ENCODE measurements at places on chromosomes 12 and 14.

DNA sequence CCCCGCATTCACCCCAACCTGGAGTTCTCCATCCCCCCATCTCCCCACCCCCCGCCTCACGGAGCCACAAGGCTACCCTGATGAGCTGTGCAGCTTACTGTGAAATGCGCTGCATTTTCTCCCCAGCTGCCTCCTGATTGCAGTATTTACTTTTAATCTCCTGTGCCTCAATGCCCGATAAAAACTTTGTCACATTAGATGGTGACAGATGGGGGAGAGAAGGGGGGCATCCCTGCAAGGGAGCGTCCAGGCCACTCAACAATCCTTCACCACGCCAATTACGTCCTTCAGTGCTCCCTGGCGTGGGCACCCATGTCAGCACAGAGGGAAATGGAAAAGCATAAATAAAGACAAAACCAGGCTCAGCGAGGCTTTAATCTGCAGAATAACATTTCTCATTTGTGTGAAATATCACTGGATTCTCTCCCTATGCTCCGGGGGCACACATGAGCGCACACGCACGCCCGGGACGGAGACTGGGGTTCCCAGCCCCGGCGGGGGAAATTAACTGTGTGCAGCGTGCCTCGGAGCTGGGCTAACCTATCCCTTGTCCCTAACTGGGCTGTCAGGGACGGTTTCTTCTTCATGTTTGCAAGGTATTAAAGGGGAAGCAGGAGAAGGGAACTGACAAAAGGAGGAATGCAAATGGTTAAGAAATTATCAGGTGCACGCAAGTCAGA lies 186.7 kb upstream of the VASH1 start:
- DNase-seq = no peak

DNA sequence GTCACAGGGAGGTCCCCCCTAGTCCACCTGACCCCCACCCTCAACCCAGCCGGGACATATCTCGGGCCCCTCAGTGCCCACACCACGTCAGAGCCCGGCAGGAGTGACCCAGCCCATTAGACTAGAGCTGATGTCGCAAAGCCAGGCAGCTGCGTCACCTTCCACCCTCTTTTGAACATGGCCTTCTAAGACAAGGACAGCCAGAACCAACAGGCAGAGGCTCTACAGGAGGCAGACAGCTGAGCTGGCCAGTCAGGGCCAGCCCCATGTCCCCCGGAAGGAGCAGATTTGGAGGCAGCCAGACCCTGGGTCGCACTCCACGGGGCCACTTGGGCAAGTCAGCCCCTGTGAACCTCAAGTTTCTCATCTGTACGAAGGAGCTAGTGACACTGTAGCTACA lies 44.1 kb downstream of the SCARB1 start:
- DNase-seq = no peak

DNA sequence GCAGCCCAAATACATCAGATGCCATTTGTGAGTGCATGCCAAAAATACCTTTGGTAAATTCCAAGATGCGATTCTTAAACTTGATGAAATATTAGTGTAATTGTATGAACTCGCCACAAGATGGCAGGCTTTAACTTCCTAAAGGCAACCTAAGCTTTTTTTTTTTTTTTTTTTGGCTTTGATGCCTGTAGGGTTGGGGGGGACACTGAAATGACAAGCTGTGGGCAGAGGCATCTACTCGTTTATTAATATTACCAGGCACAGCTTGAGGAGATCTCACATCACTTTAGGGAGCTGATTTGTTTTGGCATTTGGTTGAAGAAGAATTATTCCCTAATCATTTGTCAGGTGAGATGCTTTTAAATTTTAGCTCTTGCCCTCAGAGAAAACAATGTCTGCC lies 126.7 kb upstream of the CCDC196 start:
- DNase-seq = no peak

- DNase-seq = no peak
Measured at GRCh38 chr12:32889011-32889760, 7.4 kb downstream of the PKP2 start.

GRCh38 chr14:59566725-59567124 lies 9.9 kb downstream of the CCDC175 start:
- DNase-seq = no peak

- DNase-seq = no peak
Measured at GRCh38 chr12:95459310-95459709, 14.6 kb upstream of the METAP2 start.

DNA sequence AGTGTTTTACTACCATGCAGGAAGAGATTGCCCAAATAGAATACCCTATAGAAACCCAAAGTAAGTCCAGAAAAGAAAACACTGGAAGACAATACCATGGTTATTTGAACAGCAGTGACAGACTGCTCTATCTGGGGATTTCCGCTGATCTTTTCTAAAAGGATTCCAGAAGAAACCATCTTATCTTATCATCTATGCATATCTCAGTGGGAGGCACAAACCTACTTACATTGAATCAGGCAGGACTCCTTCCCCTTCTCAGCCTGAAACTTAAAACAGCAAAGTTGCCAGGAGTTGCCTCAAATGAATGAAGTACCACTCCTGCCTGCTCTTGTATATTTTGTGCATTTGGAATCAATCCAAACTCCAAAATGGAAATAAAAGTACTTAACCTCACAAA lies 56.7 kb upstream of the NR2C1 start:
- no peak for DNase-seq

DNA sequence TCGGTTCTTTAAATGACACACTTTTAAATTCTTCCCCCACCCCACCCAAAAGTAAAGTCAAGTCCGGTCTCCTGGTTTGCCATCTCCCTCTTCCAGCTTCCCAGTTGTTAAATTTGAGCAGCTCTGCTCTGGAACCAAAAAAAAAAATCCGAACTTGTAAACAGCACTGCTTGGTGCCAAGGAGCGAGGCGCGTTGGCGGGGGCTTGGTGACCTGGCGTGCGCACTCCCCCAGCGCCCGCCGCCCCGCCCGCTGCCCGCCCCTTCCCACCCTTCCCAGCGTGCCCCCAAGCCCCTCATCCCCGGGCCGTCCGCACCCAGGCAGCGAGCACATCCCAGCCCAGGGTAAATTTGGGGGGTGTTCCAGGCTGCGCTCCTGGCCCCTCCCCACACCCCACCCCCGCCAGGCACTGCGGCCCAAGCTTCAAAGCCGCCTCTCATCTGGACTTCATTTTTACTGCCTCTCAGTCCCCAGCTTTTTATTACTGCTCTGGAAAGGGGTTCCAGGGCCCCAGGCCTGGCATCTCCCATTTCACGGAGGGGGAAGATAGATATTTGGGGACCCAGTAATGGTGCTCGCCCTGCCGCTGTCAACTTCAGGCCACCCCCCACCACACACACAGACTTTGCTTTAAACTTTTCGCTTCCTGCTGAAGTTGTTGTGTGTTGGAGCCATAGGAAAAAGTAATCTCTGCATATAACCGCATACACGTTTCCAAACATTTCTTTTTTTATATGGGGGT lies 11.7 kb upstream of the ITGB7 start:
- DNase-seq = no peak

GRCh38 chr12:99093166-99093565 lies 448.1 kb downstream of the APAF1 start:
- DNase-seq = no peak

DNA sequence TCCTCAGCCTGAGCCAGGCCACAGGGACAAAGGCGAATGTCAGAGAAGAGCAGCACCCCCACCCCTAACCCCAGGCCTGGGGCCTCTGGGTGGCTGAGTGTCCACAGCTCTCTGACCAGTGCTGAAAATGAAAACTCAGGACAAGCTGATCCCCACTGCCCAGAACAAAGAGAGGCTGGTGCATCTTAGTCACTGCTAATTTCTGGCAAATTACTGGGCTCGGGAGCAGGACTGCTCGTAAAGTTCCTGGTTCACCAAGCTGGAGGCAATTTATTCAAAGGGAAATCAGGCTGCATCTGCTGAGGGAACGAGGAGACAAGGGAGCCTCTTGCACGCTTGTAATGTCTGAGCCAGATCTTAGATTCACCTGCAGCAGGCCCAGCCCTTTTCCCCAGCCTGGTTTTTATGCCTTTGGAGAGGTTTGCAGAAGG lies 43.2 kb downstream of the CALM1 start:
- DNase-seq = no peak

DNA sequence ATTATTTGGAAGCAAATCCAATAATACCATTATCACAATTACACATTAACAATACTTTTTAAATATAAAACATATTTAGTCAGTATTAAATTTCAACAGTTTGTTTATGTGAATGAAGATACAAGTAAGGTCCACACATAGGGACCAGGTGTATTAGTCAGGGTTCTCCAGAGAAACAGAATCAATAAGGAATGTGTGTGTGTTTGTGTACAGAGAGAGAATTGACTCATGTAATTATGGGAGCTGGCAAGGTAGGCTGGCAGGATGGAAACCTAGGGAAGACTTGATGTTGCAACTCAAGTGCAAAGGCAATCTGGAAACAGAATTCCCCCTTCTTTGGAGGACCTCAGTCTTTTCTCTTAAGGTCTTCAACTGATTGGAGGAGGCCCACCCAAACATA lies 123.2 kb upstream of the OTX2 start:
- no peak for DNase-seq

DNA sequence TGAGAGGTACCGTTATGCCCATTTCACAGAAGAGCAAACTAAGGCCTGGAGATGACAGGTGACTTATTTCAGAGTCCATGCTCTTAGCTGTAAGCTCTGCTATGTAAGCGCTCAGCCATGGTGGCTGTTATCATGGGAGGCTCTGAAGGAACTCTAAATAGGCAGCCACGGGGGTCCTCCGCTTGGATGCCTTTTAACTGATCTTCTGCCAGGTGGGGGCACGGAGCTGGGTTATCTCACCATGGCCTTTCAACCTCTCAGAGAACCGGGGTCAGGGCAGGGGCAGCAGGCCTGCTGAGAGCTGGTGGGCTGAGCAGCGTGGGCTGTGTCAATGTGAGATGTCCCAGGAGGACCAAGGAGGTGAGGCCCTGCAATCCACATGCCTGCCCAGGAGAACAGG lies 49.7 kb upstream of the RBM19 start:
- no peak for DNase-seq

- DNase-seq = peak; percentile 25
Measured at GRCh38 chr14:31419967-31420318, 407 bp downstream of the HEATR5A start.

DNA sequence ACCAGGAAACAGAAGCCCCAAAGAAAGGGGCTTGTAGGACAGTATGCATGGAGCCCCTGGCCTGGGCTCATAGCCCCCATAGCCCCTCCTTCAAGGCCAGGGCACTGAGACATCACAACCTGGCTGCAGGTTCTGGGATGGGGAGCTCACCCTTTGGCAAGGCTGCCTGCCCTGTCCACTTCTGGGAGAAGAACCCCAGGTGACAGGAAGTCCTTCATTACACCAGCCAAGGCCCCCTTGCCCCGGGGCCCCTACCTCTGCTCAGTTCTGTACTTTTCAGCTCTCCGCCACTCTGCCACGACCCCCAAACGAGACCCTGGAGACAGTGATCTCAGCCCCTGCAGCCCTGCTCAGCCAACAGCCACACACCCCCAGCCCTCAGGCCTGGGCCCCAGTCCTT lies 223.2 kb upstream of the RTL1 start:
- DNase-seq = no peak

GRCh38 chr14:24481622-24482324 lies 26.3 kb downstream of the CMA1 start:
- no peak for DNase-seq

DNA sequence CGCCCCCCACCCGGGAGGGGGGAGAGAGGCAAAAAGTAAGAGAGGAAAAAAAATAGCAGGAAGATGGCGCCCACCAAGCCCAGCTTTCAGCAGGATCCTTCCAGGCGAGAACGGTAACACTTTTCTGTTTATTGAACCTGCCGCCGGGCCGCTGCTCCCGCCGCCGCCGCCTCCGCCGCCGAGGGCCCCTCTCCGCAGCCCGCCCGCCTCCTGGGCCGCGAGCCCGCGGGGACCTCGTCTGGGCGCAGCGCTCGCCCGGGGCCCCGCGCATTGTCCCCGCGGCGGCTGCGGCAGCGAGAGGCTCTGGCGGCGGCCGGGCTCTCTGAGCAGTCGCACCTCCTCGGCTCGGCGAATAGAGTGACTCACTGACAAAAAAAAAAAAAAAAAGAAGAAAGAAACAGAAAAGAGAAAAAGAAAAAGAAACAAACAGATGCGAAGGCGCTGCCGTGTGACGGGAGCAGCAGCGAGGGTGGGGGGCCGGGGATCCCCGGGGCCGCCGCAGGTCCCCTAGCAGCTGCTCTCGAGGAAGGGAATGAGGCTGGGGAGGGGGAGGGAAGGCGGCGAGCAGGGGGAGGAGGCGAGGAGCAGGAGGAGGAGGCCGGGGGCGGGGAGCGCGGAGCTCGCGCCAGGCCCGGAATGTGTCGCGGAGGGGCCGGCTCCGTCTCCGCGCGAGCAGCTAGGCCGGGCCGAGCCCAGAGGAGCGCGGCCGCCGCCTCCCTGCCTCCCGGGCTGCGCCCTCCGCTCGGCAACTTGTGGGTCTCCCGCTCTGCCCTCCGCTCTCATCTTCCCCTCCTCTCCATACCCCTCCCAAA lies 781 bp downstream of the NPAS3 start:
- no peak for DNase-seq

GRCh38 chr12:65823513-65824375 lies 539 bp upstream of the HMGA2 start:
- DNase-seq = no peak

DNA sequence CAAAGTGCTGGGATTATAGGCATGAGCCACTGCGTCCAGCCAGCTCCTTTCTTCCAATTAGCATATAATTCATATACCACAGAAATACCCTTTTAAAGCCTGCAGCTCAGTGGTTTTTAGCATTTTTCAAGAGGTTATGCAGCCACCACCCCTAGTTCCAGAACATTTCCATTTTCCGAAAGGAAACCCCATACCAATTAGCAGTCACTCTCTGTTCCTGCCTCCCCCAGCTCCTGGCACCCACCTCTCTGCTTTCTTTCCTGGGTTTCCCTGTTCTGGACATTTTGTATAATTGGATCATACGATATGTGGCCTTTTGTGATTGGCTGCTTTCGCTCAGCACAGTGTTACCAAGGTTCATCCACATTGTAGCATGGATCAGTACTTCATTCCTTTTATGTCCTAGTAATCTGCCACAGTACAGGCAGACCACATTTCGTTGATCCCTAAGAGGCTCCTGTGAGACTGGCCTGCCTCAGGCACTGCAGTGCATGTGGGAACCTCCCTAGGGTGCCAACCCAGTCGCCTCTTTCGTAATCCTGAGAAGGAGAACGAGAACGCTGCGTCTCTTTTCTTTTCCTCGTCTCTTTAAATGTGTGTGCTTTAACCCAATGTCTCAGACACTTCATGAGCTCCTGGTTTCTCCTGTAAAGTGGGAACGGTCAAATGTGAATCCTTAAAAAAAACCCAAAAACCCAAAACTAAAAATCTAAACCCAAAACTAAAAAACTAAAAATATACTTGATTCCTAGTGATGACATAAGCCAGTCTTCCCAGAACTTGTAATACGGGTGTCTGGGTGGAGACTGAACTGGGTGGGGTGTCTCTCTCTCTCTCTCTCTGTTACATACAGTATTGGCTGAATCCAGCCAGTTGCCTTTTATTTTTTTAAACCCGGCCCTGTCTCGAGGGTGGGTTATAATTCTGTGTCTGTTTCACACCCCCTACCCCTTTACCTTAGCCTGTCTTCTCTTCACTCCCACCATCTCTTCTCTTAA lies 14.7 kb downstream of the AACS start:
- DNase-seq = no peak

- DNase-seq = no peak
Measured at GRCh38 chr12:460261-461230, 807 bp downstream of the B4GALNT3 start.

Measured in cortex of kidney (tissue), 1 donor.